ENCODE measurements at places on chromosomes 2 and 18.

DNA sequence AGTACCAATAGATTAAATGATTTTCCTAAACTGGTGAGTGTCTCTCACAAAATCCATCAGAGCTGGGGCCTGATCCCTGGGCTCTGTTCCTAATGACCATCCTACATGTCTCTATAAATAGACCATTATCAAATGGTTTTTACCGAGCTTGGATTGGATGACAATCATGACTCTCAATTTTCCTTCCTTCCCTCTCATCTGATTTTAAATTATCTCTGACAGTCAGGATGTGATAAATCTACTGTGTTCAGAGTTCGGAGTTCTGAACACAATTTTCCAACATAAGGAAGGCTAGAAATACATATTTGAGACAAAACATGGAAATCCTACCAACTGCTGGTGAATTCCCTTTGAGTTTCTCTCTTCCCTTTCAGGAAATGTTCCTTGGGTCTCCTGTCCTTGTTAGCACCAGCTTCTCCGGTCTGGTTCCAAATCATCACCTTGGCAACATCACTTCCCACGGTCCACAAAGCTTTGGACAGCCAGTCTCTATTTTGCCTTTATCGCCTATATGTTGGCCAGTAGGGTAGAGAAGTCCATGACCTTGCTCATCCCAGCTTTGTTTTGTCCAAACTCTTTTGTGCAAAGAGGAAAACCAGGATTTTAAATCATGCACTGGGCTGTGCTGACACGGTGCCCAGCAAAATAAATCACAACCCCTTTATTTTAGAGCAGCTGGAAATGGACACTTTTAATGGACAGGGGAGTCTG, 139.6 kb upstream of the ITGA6 start:
- H3K27me3 ChIP-seq, result no peaks in the 10 kb centered on the region
- no peak for DNase-seq
- peaks cover 3% of the 10 kb centered on the region for H3K4me1 ChIP-seq

GRCh38 chr2:25190536-25190935, 22.2 kb upstream of the POMC start:
- no peak for DNase-seq
- no peak overlapping the region for H3K27ac ChIP-seq
- H3K4me3 ChIP-seq, result no peak overlapping the region

- H3K4me3 ChIP-seq, result no peak overlapping the region
- peaks cover 7% of the 10 kb centered on the region for H3K4me1 ChIP-seq
- no peak for DNase-seq
- H3K36me3 ChIP-seq, result no peaks in the 10 kb centered on the region
Measured at GRCh38 chr2:111660811-111661210, 223.2 kb downstream of the ANAPC1 start.

- H3K4me3 ChIP-seq, result no peak overlapping the region
- H3K4me1 ChIP-seq, result peaks cover 24% of the 10 kb centered on the region
- no peaks in the 10 kb centered on the region for H3K36me3 ChIP-seq
- H3K27ac ChIP-seq, result no peak overlapping the region
Measured at GRCh38 chr2:12819103-12819475, 102.4 kb downstream of the TRIB2 start.

GRCh38 chr18:21215490-21215889, 26.5 kb upstream of the GREB1L start:
- no peak for DNase-seq
- no peaks in the 10 kb centered on the region for H3K4me1 ChIP-seq
- H3K27ac ChIP-seq, result no peak overlapping the region
- no peaks in the 10 kb centered on the region for H3K36me3 ChIP-seq

DNA sequence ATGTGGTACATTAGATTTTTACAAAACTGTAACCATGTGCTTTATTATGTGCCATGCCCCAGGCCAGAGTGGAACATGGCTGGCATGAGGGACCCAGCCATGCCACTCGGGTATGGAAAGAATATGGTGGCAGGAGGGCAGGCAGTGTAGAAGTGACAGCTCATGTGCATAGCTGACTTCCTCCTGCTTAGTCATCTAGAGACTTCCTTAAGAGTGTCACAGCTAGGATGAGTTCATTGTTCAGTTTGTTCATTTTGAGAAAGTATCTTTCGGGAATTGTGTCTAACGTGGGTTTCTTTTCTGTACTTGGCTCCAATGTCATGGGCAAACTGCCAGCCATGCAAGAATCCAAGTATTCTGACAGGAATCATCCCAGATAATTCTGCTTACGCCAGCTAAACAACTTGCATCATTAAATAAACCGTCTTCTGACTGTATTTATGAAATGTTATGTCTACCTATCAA, 94.3 kb upstream of the ITGB6 start:
- H3K36me3 ChIP-seq, result peaks cover 3% of the 10 kb centered on the region
- H3K4me3 ChIP-seq, result no peak overlapping the region
- DNase-seq, result no peak
- no peaks in the 10 kb centered on the region for H3K27me3 ChIP-seq

DNA sequence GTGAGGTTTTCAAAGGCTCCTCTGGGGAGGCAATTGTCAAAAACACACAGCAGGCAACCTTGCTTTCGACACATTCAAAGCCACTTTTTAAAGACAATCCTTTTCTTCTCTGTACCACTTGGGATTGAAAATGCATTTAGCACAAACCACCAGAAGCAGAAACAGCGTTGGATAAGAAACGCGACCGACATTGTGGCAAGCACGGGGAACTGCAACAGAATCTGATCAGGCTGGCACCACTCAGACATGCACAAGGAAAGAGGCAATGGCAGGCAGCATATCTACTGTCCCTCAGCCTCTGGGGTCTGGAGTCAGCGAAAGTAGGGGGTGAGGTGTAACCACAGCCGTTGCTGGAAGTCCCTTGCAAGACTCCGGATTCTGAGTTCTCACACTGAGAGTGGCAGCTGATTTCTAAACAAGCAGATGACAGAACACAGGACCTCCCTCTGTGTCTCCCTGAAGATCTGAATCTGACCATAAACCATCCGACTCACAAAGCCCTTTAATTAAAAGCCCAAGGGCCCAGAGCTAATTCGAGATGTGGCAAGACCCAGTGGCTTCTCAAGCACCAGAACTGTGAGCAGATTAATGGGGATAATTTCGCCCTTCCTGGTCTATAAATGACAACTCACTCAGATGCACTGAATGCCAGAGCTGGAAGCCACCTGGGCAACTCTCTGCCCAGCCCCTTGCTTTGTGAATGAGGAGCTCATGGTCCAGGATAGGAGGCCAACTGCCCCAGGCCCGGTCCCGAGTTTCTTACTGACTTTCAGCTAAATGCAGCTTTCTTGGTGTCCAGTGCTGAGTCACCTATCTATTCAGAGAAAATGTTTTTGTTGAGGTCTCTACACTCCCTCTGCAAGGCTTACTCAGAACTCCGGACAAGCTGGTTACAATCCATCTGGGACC, 29.6 kb downstream of the CYRIA start:
- H3K4me1 ChIP-seq, result peaks cover 15% of the 10 kb centered on the region
- H3K4me3 ChIP-seq, result no peak overlapping the region
- H3K27ac ChIP-seq, result no peak overlapping the region
- DNase-seq, result no peak
- H3K36me3 ChIP-seq, result no peaks in the 10 kb centered on the region

DNA sequence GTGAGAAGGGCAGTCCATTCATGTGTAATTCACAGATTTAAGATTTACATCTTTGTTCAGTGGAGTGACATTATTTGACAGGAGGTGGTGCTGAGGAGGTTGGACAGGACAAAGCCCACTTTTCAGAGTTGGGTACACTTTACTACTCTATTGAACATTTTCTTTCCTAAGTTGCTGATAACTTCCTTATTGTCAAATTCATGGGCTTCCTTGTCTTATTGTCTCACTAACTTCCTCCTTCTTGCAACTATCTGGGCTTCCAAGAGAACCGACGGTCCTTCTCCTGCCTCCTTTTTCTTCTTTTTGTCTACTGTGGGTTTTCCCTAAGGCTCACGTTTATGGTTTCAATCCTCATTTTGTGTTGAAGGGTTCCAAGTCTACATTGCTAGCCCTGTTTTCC, 67.7 kb upstream of the DNMT3A start:
- H3K4me3 ChIP-seq, result no peak overlapping the region
- no peak overlapping the region for H3K27ac ChIP-seq
- DNase-seq, result no peak
- H3K27me3 ChIP-seq, result peaks cover 2% of the 10 kb centered on the region
- H3K4me1 ChIP-seq, result no peaks in the 10 kb centered on the region

GRCh38 chr2:80670763-80671162, 366.2 kb upstream of the LRRTM1 start:
- no peaks in the 10 kb centered on the region for H3K36me3 ChIP-seq
- H3K4me3 ChIP-seq, result no peak overlapping the region
- H3K4me1 ChIP-seq, result no peaks in the 10 kb centered on the region
- H3K27me3 ChIP-seq, result no peaks in the 10 kb centered on the region
- no peak overlapping the region for H3K27ac ChIP-seq

DNA sequence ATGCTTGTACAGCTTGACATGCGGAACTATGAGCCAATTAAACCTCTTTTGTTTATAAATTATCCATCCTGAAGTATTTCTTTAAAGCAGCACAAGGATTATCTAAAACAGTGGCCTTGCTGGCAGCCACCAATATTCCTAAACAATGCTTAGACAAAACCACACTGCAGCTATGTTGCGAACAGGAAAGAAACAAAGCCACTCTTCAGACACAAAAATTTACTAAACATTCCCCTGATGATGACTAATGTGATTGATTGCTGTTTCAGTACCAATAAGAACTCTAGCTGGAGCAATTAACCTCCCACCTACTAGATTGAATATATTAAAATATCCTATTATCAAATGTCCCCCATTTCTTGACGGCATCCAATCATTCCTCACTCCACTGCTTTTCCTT, 325.8 kb upstream of the REG3G start:
- no peaks in the 10 kb centered on the region for H3K36me3 ChIP-seq
- H3K4me3 ChIP-seq, result no peak overlapping the region
- H3K4me1 ChIP-seq, result no peaks in the 10 kb centered on the region
- H3K27ac ChIP-seq, result no peak overlapping the region
- DNase-seq, result no peak

DNA sequence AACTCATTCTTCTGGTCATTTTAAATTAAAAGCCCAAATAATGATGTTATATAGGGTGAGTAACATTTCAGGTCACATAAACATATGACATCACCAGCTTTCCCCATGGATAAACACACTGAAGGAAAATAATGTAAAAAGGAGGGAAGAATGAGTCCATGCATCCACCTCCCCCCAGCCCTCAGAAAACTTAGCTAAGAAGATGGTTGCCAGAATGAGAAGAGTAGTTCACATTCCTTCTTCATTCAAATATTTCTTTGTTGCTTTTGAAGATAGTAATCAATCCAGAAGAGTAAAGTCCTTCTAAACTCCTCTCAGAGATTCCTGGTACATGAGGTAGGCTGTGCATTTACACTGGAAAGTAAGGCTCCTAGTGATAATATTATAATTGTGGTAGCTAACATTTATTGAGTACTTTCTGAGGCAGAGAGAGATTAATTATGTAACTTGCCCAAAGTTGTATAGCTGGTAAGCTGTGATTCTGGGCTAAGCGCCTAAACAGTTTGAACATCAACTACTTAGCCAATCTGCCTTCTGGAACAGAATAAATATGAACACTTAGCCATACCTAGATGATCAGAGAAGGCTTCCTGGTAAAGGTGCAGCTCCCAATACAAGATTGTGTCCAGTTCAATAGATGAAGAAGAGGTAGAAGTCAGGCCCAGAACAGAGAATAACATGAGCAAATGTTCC, 256.7 kb upstream of the FN1 start:
- no peak overlapping the region for H3K27ac ChIP-seq
- DNase-seq, result no peak
- H3K4me3 ChIP-seq, result no peak overlapping the region
- H3K36me3 ChIP-seq, result no peaks in the 10 kb centered on the region
